NCI-H1436 (cell line): ENCODE measurements at places on chromosomes 13 and 19.

DNA sequence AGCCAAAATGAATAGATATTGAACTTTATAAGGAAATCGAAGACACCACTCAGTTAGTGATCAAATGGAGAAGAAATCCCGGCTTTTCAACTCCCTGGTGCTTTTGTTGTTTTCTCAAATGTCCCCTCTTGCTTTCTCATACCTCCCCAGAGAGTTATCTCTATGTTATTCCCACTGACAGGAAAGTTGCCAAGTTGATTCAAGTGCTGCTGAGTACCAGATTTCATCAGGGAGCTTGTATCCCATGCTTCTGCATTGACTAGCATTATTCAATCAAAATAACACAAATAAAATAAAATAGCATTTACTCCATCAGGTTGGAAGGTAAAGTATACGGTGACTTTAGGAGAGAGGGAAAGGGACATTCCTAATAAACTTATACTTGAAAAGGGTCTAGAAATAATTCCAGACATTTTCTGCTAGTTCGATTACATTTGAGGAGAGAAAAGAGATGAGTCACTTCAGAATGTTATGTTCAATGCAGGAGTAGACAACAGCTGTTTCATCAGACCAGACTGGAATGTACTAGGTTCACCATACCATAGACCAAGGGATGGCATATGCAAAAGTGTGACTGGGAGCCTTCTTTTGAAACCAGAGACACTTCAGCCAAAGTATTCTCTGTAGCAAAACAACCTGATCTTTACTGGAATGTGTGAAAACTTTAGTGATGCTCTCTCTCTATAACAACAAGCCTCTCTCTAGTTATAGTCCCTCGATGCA, 397.8 kb downstream of the FGF14 start:
- DNase-seq, result no peak

GRCh38 chr19:38287604-38288003, 16.4 kb upstream of the C19orf33 start:
- DNase-seq, result no peak

- DNase-seq, result no peak
Observed at GRCh38 chr13:90336507-90336906, 1011.0 kb upstream of the MIR17HG start.

- no peak for DNase-seq
Observed at GRCh38 chr13:46642254-46642653, 89.3 kb downstream of the LRCH1 start.

DNA sequence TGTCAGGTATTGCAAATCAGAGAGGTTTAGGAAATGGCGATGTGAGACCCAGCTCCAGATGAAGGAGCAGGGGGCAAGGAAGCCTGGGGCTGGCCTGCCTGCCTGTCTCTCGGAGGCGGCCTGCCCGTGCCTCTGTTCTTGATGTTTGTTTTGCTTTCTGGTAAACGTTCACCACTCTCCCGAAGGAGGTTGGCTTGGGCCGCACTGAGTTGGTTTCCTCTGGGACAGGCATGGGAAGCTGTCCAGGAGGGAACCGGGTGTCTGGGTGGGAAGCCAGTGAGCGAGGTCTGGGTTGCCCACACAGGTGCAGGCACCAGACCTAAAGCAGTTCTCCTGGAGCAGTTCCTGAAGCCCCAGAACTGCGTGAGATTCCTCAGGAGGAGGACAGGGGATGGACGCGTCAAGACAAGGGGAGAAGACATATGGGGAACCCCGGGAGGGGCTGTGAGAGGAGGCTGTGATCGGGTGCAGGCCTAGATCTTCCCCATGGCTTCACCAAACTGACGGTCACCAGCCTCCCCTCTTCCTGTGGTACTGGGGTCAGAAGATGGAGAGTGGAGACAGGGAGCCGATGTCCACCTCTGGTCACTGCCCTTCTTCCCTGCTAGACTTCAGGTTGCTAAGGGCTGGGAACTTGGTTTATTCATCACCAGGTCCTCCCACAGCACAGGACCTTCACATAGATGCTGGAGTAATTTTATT, 15.2 kb downstream of the COL4A2 start:
- no peak for DNase-seq

- no peak for DNase-seq
Observed at GRCh38 chr13:25095851-25096453, at the start of gene PABPC3. Gene PABPC3, plus strand, starts transcription at chr13:25096136. Its CDS starts 63 bp downstream, at chr13:25096199.

GRCh38 chr19:33208371-33208895, 14.3 kb downstream of the LRP3 start:
- DNase-seq, result no peak

DNA sequence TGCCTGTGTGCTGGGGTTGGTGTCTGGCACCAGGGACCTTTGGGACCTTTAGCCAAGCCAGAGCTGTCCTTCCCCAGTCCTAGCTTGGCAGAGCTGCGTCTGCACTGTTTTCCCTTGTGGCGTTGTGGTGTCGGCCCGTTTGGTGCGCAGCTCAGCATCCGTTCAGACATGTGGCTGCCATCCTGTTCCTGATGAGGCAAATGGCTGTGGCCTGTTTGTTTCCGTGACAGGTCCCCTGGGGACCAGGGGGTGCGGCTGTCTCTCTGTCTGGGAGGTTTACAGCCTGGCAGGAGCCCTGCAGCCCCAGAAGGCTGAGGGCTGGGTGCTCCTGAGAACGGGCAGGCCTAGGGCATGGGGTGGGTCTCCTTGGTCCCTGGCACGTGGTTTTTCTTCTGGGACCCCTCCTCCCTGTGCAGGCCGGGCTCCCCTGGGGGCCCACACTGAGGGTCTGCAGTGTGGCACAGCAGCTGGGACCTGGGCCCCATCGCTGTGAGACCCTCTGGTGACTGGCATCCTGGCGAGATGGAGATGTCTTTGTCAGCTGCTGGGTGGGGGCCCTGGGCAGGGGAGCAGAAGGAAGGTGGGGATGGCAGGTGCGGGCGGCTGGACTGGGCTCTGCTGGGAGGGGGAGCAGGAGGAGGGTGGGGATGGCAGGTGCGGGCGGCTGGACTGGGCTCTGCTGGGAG, 4.0 kb downstream of the SPPL2B start:
- DNase-seq, result peak; percentile 82

DNA sequence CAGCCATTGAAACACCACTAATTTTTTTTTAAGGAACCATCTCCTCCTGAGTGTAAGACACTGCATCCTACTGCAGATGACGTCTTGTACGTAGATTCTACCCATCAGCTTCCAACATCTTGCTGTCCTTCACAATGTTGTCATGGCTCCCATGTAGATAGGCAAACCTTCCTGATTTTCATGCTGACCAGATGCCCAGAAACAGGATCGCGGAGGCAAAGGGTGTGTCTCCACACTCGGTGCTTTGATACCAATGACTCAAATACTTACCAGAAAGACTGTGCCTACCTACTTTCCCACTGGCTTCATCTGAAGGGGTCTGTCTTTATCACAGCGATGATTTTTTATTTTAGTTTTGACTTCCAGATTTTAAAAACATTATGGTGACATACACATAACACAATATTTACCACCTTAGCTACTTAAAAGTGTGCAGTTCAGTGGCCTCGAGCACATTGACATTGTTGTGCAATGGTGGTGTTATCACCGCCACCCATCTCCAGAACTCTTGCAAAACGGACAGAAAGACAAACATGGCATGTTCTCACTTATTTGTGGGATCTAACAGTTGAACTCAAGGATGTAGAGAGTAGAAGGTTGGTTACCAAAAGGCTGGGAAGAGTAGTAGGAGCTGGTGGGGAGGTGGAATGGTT, 94.0 kb upstream of the PEG3 start:
- no peak for DNase-seq

DNA sequence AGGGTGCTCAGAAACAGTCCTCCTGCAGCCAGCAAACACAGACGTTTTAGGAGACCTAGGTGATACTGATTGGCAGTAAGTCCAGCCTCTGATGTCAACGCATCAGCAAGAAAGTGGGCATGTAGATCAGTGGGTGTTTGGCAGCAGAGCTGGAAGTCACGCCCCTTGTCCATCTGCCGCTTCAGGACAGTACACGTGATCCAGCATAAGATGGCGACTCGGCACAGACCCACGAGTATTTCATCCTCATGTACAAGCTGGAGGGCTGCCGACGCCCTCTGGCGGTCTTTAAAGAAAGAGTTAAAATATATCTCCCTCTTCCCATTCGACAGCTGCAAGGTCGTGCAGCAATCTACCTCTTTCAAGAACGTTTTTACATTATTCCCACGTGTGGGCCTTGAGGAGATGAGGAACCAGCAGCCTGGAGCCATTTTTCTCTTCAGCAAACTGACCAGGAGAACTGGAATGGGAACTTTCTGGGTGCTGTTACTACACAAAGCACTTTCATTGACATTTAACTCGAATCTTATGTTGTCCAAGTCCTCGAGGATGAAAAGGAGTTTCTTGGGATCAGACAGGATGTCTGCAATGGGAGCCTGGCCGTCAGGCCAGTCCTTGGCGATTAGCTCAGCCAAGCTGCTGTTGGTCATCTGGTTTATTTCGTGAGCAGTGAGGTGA, 22.3 kb downstream of the NLRP11 start:
- DNase-seq, result peak; percentile 83

DNA sequence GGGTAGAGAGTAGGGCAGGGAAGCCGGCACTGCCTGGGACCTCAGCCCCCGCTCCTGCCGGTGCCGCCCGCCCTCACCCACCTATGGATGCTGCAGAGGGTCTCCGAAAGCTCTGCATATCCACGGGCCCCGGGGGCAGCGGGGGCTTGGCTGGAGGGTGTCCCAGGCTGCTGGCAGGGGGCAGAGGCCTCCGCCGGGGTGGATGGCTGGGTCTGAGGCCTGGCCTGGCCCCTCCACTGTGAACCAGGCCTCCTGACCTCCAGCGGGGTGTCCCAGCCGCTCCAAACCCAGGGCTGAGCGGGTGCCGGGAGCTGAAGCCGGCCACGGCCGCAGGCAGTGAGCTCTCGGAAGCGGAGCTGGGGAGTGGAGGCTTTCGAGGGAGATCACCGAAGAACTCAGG, 4.1 kb downstream of the PRAM1 start:
- DNase-seq, result no peak

DNA sequence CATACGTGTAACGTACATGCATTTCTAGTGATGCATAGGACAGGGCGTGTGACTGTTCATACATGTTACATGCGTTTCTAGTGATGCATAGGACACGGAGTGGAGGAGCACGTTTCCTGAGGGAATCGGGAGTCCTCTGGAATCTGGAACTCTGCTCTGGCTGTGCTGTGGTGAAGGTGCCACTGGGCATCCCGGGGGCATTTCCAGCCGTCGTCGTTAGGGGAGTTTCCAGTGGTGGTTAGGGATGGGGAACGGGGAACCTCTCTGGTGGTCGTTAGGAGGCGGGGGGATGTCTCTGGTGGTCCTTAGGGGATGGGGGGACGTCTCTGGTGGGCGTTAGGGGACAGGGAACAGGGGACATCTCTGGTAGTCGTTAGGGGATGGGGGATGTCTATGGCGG, 209.6 kb upstream of the SOX1 start:
- DNase-seq, result no peak

DNA sequence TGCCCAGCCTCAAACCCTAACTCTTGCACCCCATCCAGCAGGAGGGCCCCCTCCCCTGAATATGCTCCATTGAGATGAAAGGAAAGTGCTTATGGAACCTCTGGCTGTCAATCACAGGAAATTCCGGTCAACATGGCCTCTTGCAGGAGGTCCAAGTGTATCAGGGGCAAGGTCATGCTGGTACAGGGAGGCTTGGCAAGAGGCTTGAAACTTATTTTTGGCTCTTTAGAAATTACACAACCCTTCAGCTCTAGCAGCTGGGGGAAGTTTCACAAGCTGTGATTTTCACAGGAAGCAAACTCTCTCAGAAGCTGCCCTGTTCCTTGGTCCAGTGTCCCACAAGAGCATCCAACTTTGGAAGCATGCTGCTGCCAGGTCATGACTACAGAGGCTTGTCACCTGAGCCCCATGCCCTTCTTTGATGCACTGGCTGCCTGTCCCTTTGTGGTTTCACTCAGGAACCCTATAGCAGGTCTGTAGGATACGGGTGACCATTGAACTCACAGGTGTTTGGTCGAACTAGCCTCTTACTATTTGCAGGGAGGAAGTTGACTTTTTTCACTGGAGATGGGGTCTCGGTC, 8.4 kb downstream of the ASF1B start:
- DNase-seq, result no peak

- DNase-seq, result peak; percentile 44
Observed at GRCh38 chr13:75704927-75705288, 68.8 kb downstream of the LMO7 start.

- no peak for DNase-seq
Observed at GRCh38 chr19:16671652-16672274, 10.8 kb downstream of the TMEM38A start.

DNA sequence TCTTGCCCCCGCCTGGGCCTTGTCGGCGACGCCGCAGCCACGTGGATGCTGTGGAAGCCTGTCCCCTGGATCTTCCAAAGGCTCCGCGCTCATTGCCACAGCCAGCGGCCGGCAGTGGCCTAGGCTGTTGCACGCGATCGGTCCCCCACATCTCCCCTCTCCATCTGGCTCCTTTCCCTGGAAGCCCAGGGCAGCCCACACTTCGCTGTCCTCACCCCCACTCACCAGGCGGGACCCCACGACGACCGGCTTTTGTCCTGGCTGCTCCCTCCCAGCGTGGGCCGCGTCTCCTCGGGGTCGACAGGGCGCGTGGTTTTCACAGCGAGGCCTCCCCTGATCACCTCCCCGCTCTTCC, 605 bp upstream of the TEX30 start:
- DNase-seq, result no peak

- peak; percentile 52 for DNase-seq
Observed at GRCh38 chr19:13784731-13785452, 10.4 kb upstream of the ZSWIM4 start.
